AG09319 (cell line): ENCODE measurements at places on chromosomes 7 and 10.

DNA sequence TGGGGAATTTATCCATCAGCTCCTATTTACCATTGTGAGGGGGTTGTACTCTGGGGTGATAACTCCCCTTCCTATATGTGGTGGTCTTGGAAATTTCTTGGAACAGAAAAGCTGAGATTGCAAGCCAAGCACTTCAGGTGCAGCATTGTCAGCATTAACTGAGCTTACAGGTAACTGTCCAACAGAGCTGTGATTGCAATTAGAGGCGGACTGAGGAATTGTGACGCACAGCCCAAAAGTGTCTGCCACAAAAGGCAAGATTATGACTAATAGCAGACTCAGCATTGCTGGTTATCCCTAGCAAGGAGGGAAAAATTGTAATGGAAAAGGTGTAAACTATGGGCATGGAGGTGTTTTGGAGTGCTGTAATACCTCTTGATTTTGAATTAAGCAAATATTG, 126.1 kb upstream of the AGR3 start:
- DNase-seq, result no peak

GRCh38 chr10:114801411-114801813, 20.2 kb upstream of the FHIP2A start:
- DNase-seq, result no peak

- no peak for DNase-seq
Measured at GRCh38 chr10:87635498-87636312, 24.0 kb upstream of the PAPSS2 start.

- DNase-seq, result no peak
Measured at GRCh38 chr7:132066761-132067171, 509.5 kb downstream of the PLXNA4 start.

GRCh38 chr10:116646502-116646901, 25.7 kb downstream of the PNLIPRP2 start:
- DNase-seq, result no peak

- DNase-seq, result no peak
Measured at GRCh38 chr10:124987788-124988187, 45.9 kb downstream of the ZRANB1 start.

DNA sequence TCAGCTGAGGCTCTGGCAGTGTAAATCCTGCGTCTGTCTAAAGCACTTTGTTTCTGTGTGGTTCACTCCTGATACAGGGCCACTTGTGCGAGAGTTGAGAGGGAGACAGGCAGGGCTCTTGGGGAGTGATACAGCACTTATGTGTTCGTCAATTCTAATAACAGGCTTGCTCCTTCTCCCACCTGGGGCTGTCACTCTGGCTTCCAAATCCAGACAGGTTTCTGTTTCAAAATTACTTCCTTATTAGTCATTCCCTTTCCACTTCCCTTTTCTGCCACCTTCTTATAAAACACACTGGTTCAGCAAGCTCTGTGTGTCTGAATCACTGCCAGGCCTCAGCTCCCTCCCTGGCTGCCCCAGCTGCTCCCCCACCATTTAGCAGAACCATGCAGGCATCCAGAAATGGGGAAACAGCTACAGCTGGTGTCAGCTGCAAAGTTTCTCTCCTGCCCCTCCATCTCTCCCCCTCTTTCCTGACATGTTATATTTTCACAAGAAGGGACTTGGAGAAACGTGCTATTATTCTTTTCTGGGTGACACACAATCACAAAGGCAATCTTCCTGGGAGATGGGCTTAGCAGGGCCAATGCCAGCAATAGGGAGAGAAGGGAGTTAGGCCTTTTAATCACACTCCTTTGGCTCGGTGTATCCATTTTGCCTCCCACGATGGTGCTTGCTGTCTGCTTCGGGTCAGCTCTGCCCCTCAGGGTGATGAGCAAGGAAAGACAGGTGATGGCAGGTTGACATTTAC, 58.4 kb upstream of the ZNRF2 start:
- DNase-seq, result no peak

DNA sequence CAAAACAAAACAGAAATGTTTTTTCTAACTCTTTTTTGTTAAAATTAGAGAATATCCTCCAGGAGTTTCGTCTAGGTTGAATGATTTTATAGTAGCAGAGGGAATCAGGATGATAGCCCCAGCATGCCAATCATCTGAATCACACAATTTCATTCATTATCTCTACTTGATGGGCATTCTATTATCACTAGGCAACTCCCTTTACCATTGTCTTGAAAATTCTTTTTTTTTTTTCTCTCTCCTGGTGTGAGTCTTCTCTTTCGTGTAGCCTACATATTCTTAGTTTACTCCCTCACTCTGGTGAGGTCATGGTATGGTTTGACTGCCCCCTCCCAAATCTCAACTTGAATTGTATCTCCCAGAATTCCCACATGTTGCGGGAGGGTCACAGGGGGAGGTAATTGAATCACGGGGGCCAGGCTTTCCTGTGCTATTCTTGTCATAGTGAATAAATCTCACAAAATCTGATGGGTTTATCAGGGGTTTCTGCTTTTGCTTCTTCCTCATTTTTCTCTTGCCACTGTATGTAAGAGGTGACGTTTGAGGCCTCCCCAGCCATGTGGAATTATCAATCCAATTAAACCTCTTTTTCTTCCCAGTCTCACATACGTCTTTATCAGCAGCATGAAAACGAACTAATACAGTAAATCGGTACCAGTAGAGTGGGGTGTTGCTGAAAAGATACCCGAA, 105.0 kb downstream of the OTUD1 start:
- no peak for DNase-seq
